Thoracic aorta (tissue), 2 donors: ENCODE measurements at places on chromosomes 11 and 22. TPM values are rescaled to one million over a fixed set of nuclear protein-coding genes. Genes with fewer than 3 reads are reported as not detected.
A peak's percentile ranks its signal among the peaks of the same experiment; 100 is the strongest.

MYEOV gene
- total RNA-seq: 1.3 TPM

DNA sequence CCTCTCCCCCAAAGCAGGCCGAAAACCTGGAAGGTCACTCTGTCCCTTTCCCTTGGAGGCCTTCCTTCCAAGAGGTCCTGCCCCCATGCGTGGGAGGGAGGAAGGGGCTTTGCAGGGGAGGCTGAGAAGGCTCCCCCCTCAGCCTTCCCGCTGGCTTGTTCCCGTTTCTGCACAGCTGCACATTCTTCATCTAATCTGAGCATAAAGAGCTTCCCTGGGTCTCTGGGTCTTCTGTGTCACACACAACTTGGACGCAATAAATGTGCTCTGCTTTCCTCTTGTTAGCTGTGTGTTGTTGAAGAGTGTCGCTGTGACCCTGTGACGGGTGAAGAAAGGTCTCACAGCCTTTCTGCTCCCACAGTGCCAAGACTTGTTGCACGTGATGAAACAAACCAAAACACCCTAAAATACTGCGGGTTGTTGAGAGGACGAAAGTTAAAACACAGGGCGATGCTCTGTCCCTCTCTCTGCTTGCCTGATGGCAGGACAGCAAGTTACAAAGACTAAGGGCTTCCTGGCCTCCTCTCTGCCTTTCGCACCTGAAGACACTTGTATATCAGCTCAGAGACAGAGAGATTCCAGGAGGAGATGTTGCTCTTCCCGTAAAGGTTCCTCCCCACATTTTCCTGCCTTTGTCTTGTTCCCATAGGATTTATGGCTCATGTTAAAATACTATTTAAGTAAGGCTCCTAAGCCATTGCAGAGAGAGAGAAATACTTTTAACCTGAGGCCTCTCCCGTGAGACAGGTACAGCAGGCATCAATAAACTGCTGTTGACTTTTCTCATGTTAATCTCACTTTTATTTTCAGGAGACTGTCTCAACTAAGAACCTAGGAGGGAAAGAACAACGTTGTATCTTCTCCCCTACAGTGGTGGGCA lies 15.4 kb upstream of the IFITM3 start:
- no peaks in the 10 kb centered on the region for H3K27me3 ChIP-seq
- peak overlapping the region; percentile 51 for H3K27ac ChIP-seq
- no peaks in the 10 kb centered on the region for H3K36me3 ChIP-seq
- H3K4me3 ChIP-seq: no peak overlapping the region

GRCh38 chr22:25402501-25403283 lies 161.8 kb upstream of the GRK3 start:
- H3K36me3 ChIP-seq: no peaks in the 10 kb centered on the region
- no peak for DNase-seq
- no peaks in the 10 kb centered on the region for H3K27me3 ChIP-seq
- H3K4me1 ChIP-seq: peaks cover 22% of the 10 kb centered on the region
- H3K27ac ChIP-seq: peak overlapping the region; percentile 50

- no peaks in the 10 kb centered on the region for H3K27me3 ChIP-seq
- H3K4me1 ChIP-seq: no peaks in the 10 kb centered on the region
- H3K27ac ChIP-seq: no peak overlapping the region
These were observed 24.3 kb downstream of the GLYATL1 start for GRCh38 chr11:58963551-58964104.

DNA sequence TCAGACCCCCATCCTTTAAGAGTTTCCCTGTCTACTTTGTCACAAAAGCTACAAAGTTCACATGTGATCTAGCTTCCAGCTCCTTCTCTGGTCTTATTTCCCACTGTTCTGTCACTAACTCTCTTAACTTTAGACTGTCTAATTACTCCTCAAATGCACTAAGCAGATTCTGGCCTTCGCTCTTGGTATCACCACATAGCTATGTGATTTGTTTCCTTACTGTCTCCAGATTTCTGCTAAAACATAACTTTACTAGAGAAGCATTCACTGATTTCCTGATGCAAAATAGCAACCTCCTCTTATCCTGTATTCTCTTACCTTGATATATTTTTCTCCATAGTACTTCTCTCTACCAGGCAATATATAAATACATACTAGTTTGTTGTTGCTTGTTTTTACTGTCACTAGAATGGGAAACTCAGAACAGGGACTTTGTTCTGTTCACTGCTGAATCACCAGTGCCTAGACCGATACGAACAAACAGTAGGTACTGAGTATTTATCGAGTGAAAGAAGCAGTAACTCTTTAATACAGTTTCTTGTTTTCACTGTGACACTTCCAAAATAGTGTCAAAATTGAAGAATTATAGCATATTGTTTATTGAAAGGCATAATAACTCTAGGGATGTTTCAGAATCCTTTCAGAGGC lies 205.6 kb downstream of the DDX10 start:
- H3K4me1 ChIP-seq: peaks cover 23% of the 10 kb centered on the region
- peak overlapping the region; percentile 48 for H3K27ac ChIP-seq
- no peaks in the 10 kb centered on the region for H3K36me3 ChIP-seq
- no peak for DNase-seq

- H3K27me3 ChIP-seq: no peaks in the 10 kb centered on the region
- no peak for DNase-seq
- H3K4me1 ChIP-seq: peaks cover 21% of the 10 kb centered on the region
- H3K4me3 ChIP-seq: no peak overlapping the region
- peaks cover 10% of the 10 kb centered on the region for H3K36me3 ChIP-seq
These were observed 3.8 kb downstream of the SUSD2 start for GRCh38 chr22:24185001-24185500.
